ENCODE measurements at places on chromosomes 11 and 22.

- DNase-seq, result no peak
Measured at GRCh38 chr11:133824593-133824992, 20.7 kb downstream of the SPATA19 start.

GRCh38 chr22:36663561-36663960 is 40.0 kb downstream of the CACNG2 start:
- no peak for DNase-seq

DNA sequence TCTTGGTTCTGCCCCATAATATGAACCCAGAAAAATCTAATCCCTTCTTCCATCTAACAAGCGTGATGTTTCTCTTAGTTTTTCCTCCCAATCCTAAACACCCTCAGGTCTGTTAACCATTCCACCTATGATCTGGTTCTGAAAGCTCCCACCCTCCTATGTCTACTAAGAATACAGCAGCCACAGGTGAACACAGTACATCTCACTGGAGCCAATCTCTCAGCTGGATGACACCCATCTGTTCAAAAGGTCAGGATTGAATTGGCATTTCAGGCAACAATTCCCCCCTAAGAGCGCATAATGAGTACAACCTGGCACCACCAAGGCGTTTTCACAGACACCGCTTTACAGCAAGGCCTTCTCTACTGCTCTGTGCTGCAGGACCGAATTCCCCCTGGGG is 19.0 kb upstream of the APOA1 start:
- DNase-seq, result no peak

DNA sequence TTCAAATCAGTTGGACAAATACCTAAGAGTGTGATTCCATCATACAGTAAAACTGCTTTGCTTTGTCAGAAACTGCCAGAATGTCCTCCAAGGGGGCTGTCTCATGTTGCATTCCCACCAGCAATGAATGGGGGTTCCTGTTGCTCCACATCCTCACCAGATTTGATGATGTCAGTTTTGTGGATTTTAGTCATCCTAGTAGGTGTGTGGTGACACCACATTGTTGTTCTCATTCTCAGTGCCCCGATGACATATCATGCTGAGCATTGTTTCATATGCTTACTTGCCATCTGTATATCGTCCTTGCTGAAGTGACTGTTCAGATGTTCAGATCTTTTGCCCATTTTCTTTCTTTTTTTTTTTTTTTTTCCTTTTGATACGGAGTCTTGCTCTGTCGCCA is 37.0 kb downstream of the CDPF1 start:
- DNase-seq, result no peak
